Metanephros (tissue), 2 donors: ENCODE measurements at places on chromosomes 6 and 20. TPM values are rescaled to one million over a fixed set of nuclear protein-coding genes. Genes with fewer than 3 reads are reported as not detected.

The TMEM200A gene
- total RNA-seq: 22.4 TPM

The C20orf204 gene
- total RNA-seq: 3.6 TPM

The TREM1 gene
- total RNA-seq: 1.2 TPM

The ADGRF4 gene
- 0.18 TPM for total RNA-seq

The FOXQ1 gene
- total RNA-seq: 7.4 TPM

The MYL9 gene
- 19.2 TPM for total RNA-seq

The TINAG gene
- total RNA-seq: 17.2 TPM

The OR12D3 gene
- total RNA-seq: not detected

The CLPSL2 gene
- not detected for total RNA-seq

The MYT1 gene
- total RNA-seq: 0.29 TPM

The C20orf141 gene
- total RNA-seq: not detected

The MOXD1 gene
- total RNA-seq: 209 TPM

The VIP gene
- 0.23 TPM for total RNA-seq

The TMEM74B gene
- total RNA-seq: 2.7 TPM

The SMLR1 gene
- total RNA-seq: 0.29 TPM

The HRH3 gene
- total RNA-seq: 0.23 TPM

The PCK1 gene
- 105 TPM for total RNA-seq

The SNX9 gene
- total RNA-seq: 32.1 TPM

The ARMC12 gene
- total RNA-seq: 0.23 TPM

The NKAIN2 gene
- 12.4 TPM for total RNA-seq

The IL17A gene
- not detected for total RNA-seq

The GRM1 gene
- 0.23 TPM for total RNA-seq

The ZNF311 gene
- 2.6 TPM for total RNA-seq

The CPXM1 gene
- 146 TPM for total RNA-seq

The ERGIC3 gene
- total RNA-seq: 301 TPM

The TTK gene
- total RNA-seq: 8.5 TPM

The CST2 gene
- not detected for total RNA-seq

The PTPRK gene
- 87.8 TPM for total RNA-seq

The NKX2-4 gene
- not detected for total RNA-seq

The PPP1R11 gene
- total RNA-seq: 17.8 TPM

The GABRR1 gene
- 2.0 TPM for total RNA-seq

The DTNBP1 gene
- 16.5 TPM for total RNA-seq

The CCN2 gene
- total RNA-seq: 183 TPM

The CRYBG1 gene
- total RNA-seq: 28.1 TPM

The HDGFL1 gene
- not detected for total RNA-seq

The LRFN2 gene
- 0.88 TPM for total RNA-seq

The CEBPB gene
- total RNA-seq: 20.6 TPM

The CST5 gene
- total RNA-seq: not detected

The GMEB2 gene
- total RNA-seq: 14.0 TPM

The TNFAIP3 gene
- 25.2 TPM for total RNA-seq

The SASH1 gene
- 69.7 TPM for total RNA-seq

The TBXT gene
- total RNA-seq: not detected

The TAGAP gene
- total RNA-seq: 3.3 TPM

The RSPH9 gene
- total RNA-seq: 1.2 TPM

The UBE3D gene
- 16.1 TPM for total RNA-seq

The MRPS26 gene
- total RNA-seq: 50.9 TPM

The CRISP2 gene
- 0.18 TPM for total RNA-seq

The OTOR gene
- not detected for total RNA-seq

The RIMS1 gene
- 3.2 TPM for total RNA-seq

The PRL gene
- 0.58 TPM for total RNA-seq

The SRMS gene
- 0.12 TPM for total RNA-seq

The HTR1B gene
- 0.35 TPM for total RNA-seq

The GRIK2 gene
- total RNA-seq: 13.6 TPM

The ZNF831 gene
- total RNA-seq: 0.35 TPM

The WFDC13 gene
- not detected for total RNA-seq

The SAPCD1 gene
- total RNA-seq: 4.3 TPM

The TBX18 gene
- 16.4 TPM for total RNA-seq

The CYP39A1 gene
- total RNA-seq: 7.4 TPM

The NKX2-2 gene
- total RNA-seq: not detected

The PSMB8 gene
- 23.8 TPM for total RNA-seq
